ENCODE measurements at places on chromosomes 3 and 15.

- no peak for DNase-seq
Observed at GRCh38 chr3:147702509-147702908, 293.3 kb downstream of the ZIC1 start.

- no peak for DNase-seq
Observed at GRCh38 chr15:98878862-98879261, 128.7 kb downstream of the PGPEP1L start.

DNA sequence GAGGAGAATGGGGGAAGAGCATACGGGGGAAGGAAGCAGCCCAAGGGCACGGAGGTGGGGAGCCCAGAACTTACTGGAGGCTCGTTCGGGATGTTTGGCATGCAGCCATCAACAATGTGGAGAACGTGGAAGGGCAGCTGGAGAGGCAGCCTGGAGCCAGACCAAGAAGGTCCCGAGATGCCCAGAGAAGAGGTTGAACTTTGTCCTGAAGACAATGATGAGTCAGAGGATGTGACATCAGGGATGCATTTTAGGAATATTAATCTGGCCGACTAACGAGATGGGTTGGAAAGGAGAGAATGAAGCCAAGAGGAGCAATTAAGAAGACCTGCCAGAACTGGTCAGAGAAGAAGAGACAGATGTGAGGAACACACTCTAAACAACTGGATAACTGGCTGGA, 98.2 kb downstream of the SRGAP3 start:
- no peak for DNase-seq

DNA sequence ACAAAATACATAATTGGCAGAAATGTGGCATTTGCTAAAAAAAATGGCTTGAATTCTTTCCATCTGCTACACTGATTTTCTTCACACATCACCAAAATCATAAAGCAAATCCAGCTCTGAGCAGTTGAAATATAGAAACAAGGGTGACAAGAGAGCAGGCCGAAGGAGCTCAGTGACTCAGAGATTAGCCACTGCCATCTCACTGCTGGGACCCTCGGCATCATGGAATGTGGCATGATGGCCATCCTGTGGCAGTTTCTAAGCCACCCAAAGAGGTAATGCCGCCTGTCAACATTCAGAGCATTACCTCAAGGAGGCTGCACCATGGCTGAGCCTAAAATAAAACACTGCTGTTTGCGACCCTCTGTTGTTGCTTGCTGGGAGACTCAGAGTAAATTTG, 80.5 kb upstream of the OSBPL11 start:
- DNase-seq = no peak

DNA sequence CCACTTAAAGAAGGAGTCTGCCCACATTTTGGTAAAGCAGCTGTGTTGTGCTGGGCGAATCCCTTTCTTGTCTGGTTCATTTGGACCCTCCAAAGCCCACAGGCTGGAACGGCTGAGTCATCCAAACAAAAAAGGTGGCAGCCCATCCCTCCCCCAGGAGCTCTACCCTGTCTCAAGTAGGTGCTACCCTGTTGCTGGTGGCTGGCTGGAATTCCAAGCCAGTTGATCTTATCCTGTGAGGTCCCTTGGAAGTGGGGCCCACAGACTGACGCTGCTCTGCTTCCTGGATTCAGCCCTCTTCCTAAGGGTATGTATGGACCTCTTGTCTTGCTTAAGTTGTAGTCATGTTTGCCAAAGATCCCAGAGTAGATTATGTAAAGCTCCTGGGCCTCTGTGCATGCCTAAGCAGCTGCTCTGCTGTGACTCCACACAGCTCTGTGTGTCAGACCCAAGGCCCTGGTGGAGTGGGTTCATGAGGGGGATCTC, 44.5 kb downstream of the CCR1 start:
- no peak for DNase-seq

GRCh38 chr3:69343875-69344274, 42.0 kb downstream of the FRMD4B start:
- no peak for DNase-seq

DNA sequence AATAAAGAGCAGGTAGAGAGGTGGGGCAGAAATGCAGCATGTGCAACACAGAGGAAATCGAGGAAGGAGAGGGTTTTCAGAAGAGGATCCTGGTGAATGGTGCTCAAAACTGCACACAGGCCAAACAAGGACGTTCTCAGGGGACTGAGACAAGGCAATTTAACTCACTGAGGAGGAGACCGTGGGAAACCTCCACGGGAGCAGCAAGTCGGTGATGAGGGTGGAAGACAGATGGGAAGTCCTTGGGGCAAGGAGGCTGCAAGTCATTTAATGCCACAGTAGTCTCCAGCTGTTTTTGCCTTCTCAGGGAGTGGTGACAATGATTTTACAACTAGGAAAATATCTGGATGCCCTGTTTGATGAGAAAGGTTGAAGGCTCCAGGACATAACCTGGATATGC, 11.5 kb upstream of the PDIA5 start:
- no peak for DNase-seq

DNA sequence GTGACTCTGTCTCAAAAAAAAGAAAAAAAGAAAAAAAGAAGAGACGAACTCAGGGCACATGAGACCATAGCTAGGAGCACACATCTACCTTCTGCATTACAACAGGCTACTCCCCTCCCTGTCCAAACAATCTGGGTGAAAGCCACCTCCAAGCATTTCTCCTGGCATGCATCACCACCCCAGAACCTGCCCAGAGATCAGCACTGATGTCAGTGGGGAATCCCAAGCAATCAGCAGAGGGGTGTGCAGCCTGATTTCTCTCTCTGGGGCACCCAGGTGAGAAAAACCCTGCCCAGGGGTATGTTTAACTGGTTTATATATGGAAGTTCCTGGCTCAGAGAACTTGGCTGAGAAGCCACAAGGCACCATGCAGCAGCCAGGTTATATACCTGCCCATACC, 59.4 kb downstream of the CDC25A start:
- DNase-seq = no peak

DNA sequence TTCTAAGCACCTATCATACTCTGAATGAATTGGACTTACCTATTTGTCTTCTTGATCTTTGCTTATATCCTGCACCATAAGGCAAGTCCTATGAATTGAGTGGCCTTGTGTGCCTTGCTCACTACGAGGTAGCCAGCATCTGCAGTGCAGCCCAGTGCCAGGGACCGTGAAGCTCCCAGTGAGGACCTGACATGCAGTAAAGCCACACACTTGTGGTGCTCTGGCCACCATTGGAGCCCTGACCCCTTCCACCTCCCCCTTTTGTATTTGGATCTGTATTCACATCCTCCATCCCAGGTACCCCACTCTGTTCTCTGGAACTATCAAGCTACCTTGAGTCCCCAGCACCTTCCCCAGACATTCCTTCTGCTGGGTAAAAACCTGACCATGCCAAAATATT, 52.1 kb downstream of the BSN start:
- DNase-seq = no peak
